ENCODE measurements at places on chromosomes 3 and 15.

DNA sequence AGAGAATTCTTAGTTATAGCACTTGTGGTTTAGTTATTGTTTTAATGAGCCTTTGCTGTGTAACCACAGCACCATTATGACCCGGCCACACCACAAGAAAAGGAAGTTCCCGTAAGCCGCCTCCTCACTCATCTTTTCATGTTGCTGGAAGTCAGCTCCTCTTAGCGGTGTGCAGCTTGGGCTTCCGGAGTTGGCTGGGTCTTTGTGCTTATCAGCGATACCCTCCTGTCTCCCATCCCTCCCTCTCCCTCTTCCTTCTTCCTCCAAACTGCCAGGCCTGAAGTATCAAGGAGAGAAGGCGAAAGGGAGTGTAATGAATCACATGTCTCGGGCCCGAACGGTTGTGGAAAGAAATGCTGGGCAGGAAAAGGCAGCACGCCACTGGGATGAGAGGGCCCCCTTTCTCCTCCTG is 353.5 kb downstream of the MCTP2 start:
- no peak for DNase-seq

DNA sequence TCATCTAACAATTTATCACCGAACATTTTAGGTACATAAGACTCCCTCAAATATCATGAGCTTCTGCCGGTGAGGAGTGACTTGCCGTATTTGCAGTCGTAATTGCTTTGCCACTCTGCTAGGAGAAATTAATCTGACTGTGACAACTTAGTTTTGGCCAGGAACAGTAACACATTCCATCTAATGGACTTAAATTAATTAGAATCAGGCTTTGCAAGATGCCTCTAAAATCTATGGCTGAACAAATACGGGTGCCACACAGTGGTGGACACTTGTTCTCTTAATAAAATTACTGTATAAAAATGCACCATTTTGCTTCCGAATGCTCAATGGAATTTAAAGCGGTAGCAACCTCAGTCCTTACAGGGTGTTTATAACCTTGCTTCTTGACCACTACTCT is 27.6 kb upstream of the BDH1 start:
- DNase-seq: no peak

- DNase-seq: no peak
Measured at GRCh38 chr3:84224262-84224661, 734.5 kb upstream of the CADM2 start.

- no peak for DNase-seq
Measured at GRCh38 chr3:159852821-159853505, 135.7 kb upstream of the IL12A start.

DNA sequence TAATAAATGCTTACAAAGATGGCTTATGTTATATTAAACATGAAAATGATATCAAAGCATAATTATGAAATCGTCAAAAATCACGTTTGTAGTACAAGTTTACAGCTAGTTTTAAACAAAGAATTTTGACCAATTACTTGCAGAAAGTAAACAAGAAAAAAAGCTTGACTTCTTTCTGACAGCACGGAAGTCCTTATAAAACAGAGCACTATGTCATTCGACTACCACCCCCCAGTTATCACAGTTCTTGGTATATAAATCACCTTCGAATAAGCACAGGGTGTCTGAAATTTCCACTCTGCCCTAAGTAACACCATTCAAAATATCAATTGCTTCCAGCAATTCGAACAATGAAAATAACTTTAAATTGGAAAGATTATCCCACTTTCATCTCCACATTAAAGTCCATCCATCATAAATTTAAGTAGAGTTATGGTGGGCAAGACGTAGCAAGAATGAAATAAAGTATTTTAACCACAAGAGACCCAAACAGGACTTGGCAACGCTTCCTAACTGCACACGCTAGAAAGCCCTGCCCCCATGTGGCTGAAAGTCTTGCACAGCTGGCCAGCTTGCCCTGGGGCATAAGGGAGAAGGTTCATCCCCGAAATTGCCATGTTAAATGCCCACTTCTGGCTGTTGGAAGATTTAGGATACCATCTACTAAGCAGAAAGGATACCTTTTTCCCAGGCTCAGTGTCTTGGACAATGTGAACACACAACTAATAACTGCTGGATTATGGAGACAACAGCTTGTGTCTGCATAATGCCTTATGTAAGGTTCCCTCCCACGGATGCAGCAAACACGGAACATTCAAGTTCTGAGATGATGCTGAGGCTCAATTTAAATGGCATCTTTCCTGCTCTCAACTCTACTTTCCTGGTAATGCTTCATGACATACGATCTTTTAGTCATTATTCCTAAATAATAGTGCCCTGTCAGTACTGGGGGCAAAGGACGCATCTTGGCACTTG is 116.4 kb upstream of the TJP1 start:
- DNase-seq: no peak

GRCh38 chr3:148227534-148227933 is 470.2 kb upstream of the AGTR1 start:
- no peak for DNase-seq

- DNase-seq: no peak
Measured at GRCh38 chr3:183764847-183765731, 60.3 kb downstream of the MAP6D1 start.

DNA sequence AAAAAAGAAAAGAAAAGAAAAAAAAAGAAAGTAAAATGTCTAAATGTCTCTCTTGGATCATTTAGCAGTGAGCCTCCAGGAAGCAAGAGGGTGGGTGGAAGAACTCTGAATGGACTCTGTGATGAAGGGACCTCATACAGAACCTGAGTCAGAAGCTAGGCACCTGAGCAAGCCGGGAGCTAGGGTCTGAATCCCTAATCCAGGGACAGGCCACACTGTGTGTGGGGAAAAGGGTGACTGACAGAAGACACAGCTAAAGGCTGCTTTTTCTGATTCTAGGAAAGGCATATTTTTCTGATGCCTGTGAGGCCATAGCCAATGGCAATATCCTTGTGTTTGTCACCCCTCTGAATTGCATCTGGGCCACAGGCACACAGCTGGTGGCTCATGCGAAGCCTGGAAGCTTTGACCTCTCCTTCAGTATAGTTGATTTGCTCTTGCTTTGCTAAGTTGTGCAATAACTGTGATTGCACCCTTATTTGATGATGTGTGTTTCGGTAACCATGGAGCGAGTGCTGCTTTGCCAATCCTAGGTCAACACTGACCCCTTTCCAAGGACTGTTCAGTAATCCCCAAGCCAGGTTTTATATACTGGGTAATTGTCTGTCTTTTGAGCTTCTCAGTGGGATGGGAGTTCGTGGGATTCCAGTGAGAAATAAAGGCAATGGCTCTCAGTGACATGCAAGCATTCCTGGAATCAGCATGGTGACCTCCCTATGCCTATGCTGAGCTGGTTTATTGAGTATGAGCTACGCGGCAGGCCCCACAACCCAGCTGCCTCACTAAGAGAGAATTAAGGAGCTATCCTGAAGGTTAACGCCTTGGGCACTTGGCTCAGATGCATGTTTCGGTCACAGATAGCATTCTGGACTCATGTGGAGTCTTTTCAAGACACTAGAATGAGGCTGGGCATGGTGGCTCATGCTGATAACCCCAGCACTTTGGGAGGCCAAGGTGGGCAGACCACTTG is 49.0 kb upstream of the OSBPL11 start:
- no peak for DNase-seq

DNA sequence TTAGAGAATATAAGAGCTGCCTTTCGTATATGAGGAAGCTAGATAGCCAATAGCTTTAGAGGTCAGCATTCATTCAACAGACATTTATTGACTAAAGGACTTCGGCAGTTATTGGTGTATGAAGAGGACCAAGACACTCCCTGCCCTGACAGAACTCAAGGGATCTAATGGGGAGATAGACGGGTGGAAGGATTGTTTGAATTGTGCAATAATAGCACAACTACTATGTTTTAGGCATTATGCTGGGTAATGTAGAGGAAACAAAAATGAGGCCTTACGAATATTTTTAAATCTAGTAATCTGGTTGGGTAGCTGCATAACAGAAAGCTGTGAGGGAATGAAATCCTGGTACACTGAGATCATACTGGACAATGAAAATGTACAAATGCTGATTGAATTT is 5.0 kb downstream of the LRCH3 start:
- DNase-seq: no peak

DNA sequence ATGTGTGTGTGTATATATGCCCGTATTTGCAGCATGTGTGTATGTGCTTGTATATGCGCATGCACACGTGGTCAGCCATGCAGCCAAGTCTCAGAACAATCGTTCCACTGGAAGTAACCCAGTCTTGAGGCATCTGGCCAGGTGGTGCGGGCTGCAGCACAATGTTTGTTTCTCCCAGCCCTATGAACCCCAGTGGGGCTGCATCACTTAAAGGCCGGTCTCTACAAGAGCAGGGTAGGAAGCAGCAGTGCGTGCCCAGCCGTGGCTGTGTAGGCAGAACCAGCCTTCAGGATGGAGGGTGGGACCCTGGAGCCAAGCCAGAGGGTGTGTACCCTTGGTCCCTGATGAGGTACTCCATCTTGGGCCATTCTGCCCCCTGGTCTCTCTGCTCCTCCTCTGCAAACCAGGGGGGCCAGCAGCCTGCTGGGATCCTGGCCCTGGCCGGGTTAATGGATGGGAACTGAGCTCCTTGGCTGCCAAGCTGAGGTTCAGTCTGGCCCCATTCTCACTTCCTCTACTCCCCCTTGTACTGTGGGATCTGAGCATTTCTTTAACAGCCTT is 11.8 kb downstream of the KLF13 start:
- DNase-seq: no peak

DNA sequence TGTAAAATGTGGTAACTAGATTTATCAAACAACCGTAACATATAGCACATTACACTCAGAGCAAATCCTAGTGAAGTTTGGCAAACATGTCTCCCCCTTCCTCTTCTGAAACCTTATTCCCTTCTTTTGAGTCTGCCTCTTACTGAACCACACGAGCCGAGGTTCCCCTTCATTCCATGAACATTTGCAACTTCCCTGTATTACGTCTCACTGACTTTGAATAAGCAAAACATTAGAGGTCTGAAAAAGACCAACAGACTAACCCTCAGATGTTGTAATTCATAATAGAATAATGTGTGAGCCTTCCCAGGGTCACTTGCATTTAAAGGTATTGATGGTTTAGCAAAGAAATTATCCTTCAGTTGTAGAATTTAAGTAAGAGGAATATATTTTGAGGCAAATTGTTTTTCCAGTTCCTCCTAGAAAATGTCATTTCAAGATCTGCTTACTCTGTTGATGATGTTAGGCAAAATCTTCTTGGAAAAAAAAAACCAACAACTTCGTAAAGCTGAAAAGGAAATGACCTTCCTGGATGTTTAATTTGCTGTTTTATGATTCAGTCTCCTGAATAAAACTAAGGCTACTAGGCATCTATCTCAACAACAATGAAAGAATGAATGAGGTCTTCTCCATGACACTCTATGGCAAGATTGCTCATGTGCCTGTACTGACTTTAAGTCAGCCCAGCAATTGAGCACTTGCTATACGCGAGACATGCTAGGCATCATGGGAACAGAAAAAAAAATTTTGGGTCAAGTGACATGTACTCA is 296.9 kb upstream of the NECTIN3 start:
- no peak for DNase-seq

GRCh38 chr3:129599073-129599472 is 7.4 kb downstream of the PLXND1 start:
- DNase-seq: no peak

GRCh38 chr3:8870134-8870533 is 93.1 kb downstream of the RAD18 start:
- no peak for DNase-seq

DNA sequence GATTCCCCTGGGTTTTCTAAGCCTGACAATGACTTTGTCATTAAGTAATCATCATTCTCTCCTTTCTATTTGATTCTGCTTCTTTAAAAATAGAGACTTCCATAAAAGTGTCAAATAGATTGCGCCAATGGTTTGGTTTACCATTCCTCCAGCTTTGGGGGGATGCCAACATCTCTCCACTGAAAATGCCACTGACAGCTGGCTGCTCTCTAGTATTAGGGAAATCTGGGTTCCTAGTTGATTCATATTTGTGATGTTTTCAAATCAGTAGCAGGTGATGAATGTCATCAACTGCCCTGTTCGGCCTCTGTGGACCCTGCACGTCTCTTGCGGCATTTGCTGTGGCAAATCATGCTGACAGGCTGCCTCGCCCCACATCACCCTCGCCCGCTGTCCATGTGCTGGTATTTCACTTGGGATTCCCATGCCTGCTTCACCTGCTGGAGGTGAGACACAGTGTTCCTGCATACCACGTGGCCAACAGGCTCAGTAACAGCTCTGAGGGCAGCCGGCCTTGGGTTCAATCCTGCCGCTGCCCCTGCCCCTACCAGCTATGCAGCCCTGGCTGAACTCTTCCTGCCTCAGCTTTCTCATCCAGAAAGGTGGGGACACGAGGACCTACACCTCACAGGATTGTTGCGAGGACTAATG is 28.1 kb downstream of the ZXDC start:
- no peak for DNase-seq

- DNase-seq: no peak
Measured at GRCh38 chr3:9826815-9827573, 16.8 kb downstream of the RPUSD3 start.

- DNase-seq: no peak
Measured at GRCh38 chr3:129260606-129261005, 11.2 kb downstream of the COPG1 start.

GRCh38 chr3:89353465-89353864 is 246.0 kb downstream of the EPHA3 start:
- DNase-seq: no peak

GRCh38 chr15:69797615-69798014 is 300.1 kb downstream of the TLE3 start:
- no peak for DNase-seq

DNA sequence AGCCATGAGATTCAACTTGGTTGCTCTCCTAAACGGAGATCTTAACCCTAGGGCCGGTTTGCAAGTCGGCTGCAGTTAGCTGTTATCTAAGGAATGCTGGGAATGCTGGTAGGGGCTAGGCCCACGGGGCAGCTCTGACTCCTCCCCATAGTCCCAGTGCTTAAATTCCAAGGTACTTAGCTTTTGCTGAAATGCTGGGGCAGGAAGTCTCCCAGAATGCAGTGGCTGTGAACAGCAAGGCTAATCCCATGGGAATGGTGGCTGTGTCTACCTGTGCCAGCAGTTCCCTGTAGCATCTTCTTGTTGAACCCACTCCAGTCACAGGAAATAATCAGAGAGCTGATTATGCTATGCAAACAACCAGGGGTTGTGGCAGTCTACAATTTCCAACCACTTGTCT is 102.5 kb upstream of the TJP1 start:
- no peak for DNase-seq

- DNase-seq: no peak
Measured at GRCh38 chr15:69096196-69096595, 64.2 kb upstream of the GLCE start.
